ENCODE measurements at places on chromosomes 3 and 15.
A peak's percentile ranks its signal among the peaks of the same experiment; 100 is the strongest.

DNA sequence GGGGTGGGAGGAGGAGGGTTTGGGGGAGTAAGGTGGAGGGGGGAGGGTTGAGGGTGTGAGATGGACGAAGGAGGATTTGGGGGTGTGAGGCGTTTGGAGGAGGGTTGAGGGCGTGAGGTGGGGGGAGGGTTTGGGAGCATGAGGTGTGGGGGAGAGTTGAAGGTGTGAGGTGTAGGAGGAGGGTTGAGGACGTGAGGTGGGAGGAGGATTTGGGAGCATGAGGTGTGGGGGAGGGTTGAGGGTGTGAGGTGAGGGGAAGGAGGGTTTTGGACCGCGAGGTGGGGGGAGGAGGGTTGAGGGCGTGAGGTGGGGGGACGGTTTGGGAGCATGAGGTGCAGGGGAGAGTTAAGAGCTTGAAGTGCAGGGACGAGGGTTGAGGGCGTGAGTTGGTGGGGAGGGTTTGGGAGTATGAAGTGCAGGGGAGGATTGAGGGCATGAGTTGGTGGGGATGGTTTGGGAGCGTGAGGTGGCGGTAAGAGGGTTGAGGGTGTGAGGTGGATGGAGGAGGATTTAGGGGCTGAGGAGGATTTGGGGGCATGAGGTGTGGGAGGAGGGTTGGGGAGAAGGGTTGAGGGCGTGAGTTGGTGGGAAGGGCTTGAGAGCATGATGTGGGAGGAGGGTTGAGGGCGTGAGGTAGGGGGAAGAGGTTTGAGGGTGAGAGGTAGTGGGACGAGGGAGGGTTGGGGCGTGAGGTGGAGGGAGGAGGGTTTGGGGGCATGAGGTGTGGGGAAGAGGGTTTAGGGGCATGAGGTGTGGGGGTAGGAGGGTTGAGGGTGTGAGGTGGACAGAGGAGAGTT is 1.2 kb downstream of the MLF1 start:
- no peak for DNase-seq

- no peak for DNase-seq
Measured at GRCh38 chr3:112486811-112487505, 12.3 kb downstream of the BTLA start.

DNA sequence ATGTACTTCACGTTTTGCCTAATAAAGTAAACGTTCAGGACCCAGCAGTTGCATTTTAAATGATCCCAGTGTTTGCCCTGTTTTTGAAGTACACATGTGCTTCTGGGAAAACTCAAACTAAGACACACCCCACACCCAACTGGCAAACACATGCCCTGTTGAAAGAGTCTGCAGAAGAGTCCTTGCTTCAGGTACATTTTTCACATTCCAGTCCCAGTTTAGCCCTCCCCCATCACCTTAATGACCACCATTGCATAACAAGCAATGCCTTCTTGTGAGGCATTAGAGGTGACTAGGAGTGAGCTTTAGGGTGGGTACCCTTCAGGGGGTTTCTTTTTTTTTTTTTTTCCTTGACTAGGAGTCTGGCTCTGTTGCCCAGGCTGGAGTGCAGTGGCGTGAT is 322.3 kb downstream of the CNTN4 start:
- DNase-seq, result no peak

- DNase-seq, result no peak
Measured at GRCh38 chr15:80778621-80778963, 578 bp upstream of the CEMIP start.

DNA sequence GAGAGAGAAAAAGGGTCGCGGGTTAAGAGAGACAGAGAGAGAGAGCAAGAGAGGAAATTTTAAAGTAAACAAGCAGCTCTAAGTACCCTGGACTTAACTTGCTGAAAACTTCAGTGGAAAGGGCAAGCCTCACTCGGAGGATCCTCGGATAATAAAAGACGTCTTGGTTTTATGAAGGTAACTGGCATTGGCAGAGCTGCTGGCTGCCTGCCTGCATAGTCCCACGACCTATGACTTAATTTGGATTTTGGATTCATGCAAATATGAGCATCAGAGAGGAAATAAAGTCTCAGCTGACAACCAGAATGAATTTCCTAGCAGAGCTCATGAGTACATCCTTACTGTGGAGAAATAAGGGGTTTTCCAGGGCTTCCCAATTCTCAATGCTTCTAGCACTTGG is 95.1 kb upstream of the PDZRN3 start:
- no peak for DNase-seq

DNA sequence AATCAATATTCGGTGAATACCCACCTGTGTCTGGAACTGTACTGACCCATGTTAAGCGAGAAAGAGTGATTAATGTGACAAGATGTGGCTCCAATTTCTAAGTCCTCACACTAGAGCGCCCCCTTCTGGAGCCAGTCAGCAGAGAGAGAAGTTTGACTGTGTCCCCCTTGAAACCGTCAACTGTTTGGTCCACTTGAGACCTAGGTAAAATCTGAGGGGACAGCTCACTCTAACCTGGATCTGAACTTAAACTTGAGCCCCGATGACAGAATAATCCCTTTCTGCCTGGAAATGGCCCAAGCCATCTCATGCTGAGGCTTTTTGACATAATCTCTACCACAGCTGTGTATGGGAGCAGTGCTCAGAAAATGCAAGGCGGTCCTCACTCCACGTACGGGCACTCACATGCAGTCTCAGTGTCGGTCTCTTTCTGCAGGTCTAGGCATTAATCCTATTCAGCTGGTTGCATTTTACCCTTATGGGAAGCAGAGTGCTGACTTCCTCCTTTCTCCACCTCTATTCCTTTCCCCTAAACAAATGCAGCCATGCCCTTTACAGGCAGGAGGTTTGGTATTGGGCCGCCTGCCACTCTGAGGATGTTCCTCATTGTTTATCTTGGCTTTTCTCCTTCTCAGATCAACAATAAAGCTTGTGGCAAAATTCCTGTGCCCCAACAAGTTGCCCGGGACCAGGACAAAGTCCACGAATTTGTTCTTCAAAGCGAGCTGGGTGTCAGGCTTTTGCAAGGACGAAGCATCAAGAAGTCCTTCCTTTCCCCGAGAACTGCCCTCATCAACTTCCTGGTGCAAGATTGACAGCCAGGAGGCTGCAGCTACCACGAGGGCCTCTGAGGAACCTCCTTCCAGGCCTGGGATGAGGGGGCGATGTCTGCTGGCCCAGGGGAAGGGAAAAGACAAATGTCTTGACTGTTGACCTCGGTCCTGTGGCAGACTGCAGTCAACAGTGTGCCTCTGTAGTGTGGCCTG is 47.5 kb upstream of the LIMD1 start:
- peak; percentile 47 for DNase-seq

GRCh38 chr3:31953636-31954035 is 27.4 kb downstream of the OSBPL10 start:
- no peak for DNase-seq

DNA sequence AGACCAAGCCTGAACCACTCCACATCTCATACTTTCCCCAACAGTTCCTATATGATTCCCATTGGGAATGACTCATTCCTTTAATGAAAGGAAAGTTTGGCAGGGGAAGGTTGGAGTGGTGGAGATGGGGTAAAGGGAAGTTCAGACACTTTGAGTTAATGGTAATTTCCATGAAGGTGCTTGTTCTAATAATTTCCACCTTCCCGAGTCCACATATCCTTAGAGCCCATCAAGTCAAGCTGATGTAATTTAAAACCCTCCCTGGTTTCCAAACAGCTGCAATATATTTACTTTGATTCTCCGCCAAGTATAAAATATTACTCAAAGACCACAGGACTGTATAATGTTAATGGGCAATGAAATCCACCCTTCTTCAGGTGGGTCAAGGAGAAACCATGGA is 95.0 kb upstream of the GALNT15 start:
- no peak for DNase-seq

DNA sequence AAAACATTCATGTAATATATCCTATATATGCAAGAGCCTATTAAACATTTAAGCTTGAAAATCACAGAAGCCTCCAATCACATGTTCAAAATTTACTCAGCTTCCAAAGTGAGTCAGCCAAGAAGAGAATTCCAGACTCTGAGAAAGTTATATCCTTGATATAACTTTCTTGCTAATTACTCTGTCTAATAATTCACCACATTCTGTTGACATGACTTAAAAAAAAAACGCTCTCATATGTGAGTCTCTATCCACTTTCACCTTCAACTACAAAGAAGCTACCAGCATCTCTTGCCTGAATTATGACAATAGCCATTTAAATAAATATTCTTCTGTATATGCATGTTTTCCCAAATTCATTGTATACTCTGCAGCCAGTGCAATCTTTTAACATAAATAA is 1116.3 kb upstream of the CADM2 start:
- no peak for DNase-seq

DNA sequence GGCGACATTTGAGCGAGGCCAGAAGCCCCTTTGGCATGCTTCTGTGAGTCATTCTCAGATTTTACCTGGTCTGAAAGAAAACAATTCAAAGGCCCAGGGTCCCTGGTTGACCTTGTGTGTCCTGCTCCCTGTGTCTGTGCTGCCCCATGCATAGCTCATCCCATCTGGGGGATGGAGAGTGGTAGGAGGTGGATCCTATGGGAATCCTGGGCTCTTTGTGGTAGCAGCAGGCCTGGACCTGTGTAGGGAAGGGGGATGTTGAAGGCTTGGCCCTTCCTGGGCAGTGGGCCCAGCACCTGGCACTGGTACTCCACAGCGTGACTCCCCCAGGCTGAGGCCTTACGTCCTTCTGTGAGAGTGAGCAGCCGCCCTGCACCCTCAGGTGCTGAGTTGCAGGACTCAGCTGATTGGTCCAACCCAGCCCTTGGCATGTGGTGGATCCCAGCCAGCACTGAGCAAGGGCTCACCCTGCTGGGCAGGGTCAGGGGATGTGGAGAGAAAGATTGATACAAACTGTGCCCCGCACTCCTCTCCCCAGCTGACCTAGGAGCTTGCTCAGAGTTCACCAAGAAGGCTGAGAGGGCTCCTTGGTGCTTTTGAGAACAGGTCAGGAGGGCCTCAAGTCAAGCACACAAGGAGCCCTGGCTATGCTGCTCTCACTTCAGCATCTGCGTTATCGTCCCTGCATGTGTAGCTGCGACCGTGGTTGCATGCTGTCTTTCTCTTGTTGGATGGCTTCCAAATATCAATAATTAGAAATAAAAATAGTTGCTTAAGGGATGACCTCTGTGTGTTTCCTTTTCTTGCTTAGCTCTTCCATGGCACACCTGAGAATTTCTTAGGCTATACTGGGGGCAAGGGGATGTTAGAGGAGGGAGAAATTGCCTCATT is 21.4 kb upstream of the JMJD7 start:
- DNase-seq, result peak; percentile 49

DNA sequence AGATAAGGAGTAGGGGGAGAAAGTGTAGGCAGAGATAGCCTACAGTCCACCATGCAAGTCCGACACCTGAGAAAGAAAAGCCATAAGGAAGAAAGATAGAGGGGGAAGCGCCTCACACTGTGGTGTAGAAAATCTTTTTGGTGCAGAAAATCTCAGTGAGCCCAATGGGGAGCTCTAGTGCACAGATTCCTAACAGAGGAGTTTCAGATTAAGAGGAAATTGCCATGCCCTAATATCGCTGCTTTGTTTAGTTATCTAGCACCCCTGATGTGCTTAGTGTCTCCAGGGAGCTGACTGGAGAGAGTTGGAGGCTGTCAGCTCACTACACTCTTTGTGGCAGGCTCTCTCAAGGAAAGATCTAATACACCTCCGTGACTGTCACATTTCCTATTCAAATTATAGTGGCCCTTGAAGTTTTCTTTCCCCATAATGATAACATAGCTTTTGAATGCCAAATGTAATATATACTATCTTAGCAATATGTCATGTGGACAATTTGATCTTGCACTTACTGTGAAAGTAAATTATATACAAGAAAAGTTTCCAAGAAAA is 33.7 kb downstream of the CGGBP1 start:
- DNase-seq, result no peak
